Neural progenitor cell (in vitro differentiated cells): ENCODE measurements at places on chromosomes 16 and 17.

GRCh38 chr16:89748921-89749320, 27.6 kb downstream of the ZNF276 start:
- DNase-seq = no peak

DNA sequence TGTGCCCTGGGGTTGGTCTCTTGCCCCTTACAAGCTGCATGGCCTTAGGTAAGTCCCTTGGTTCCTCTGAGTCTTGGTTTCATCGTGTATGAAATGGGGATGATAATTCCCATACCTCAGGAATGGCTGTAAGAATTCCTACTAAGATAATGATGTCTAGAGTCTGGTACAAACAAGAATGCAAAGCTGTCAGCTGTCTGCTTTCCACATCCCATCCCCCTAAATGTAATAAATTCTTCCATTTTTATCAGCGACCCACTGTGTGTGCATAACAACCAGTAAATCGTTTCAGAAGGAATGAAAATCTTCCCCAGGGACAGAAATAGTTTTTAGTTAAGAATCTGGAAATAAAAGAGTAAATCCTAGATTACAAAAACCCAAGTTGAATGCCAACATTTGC, 95.4 kb downstream of the CPPED1 start:
- no peak for DNase-seq

DNA sequence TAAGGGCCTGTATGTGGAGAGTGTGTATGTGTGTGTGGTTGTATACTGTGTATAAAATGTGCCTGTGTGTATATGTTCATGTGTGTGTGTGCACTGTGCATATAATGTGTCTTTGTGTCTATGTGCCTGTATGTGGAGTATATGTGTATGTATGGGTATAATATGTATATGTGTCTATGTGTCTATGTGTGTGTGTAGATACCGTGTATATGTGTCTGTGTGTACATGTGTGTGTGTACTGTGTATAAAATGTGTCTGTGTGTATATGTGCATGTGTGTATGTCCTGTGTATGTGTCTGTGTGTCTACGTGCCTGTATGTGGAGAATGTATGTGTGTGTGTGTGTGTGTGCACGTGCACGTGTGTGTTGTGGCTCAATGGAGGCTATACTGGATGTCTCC, 200.4 kb upstream of the ZFHX3 start:
- DNase-seq = no peak

GRCh38 chr16:87253536-87253935, 63.7 kb downstream of the C16orf95 start:
- no peak for DNase-seq

DNA sequence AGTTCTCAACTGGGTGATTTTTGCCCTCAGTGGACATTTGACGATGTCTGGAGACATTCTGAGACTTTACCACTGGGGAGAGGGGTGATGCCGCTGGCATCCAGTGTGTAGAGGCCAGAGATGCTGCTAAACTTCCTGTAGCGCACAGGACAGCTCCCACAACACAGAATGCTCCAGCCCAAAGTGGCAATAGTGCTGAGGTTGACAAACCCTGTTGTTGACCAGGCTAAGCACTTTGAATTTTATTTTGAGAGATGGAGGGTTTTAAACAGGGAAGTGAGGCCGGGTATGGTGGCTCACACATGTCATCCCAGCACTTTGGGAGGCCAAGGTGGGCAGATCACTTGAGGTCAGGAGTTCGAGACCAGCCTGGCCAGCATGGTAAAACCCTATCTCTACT, 44.0 kb downstream of the SYT17 start:
- DNase-seq = no peak

DNA sequence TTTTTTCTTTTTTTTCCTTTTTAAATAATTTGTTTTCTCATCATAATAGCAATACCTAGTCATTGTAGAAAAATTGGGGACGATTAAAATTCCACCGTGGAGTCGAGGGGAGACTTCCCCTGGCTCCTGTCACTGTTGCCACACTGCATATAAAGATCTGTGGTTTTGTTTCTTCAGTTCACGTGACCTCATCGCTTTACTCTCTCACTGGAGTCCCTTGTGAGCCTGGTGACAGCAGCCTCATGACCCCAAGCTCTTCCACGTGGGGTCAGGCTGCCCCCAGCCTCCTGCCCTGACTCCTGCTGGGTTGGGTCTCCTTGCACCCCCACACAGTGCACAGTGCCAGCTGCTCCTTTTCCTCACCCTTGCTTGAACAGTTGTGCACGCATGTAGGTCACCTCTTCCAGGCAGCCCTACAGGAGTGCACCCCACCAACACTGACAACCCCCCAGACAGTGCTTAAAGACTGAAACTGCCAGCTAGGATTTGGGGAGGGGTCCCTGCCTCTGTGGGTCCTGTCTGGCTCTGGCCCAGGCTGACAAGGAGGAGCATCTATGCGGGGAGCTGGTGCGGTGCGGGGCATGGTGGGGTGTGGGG, 7.3 kb upstream of the METRNL start:
- no peak for DNase-seq

DNA sequence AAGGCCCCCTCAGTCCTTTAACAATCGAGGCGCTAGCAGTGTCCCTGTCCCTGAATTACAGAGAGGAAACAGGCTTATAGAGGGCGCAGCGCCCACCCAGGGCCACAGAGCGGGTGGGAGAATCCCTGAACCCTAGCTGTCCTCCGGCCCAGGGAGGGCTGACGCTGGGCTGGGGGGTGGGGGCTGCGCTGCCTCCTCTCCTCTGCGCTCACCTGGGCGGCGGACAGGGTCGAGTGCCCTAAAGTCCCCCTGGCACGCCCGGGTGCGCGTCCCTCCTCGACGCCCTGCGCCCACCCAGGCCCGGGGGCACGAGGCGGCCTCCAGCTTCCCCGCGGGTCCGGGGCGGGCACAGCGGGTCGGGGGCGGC, 200.4 kb upstream of the N4BP1 start:
- DNase-seq = peak; percentile 10

GRCh38 chr17:72470121-72470705, 349.4 kb downstream of the SOX9 start:
- DNase-seq = no peak

GRCh38 chr17:33302394-33302793, 9.3 kb upstream of the ASIC2 start:
- no peak for DNase-seq

DNA sequence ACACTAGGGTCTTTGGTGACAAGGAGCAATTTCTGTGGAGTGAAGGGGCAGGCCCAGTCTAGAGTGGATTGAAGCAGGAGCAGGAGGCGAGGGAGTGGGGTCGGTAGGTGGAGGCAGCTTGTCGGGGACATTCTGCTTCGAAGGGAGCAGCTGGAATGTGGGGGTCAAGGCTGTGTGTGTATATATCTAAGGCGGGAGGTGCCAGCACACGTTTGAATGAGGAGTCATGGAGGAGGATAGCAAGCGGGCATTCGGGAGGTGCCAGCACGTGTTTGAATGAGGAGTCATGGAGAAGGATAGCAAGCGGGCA, 17.7 kb downstream of the NT5M start:
- no peak for DNase-seq

GRCh38 chr16:2895813-2896212, 12.8 kb downstream of the FLYWCH2 start:
- DNase-seq = no peak

- no peak for DNase-seq
Observed at GRCh38 chr16:61547626-61548025, 488.6 kb downstream of the CDH8 start.

- no peak for DNase-seq
Observed at GRCh38 chr17:17675925-17676534, 5.2 kb upstream of the RAI1 start.

DNA sequence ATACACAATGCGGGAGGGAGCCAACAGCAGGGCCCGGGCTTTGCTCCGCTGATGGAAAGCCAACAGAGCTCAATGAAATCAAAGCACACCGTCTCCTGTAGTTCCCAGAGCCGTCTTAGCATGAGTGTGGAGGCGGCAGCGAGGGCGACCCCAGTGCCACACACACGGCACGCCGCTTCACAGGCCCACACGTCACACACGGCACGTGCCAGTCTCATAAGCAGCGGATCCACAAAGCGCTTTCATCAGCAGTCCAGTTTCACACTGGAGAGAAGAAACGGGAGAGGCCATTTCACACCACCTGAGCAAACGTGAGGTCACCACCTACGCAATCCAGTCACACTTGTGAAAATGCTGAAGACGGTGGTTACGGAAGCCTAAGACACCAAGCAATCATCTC, 34.8 kb downstream of the CYB5D2 start:
- no peak for DNase-seq

DNA sequence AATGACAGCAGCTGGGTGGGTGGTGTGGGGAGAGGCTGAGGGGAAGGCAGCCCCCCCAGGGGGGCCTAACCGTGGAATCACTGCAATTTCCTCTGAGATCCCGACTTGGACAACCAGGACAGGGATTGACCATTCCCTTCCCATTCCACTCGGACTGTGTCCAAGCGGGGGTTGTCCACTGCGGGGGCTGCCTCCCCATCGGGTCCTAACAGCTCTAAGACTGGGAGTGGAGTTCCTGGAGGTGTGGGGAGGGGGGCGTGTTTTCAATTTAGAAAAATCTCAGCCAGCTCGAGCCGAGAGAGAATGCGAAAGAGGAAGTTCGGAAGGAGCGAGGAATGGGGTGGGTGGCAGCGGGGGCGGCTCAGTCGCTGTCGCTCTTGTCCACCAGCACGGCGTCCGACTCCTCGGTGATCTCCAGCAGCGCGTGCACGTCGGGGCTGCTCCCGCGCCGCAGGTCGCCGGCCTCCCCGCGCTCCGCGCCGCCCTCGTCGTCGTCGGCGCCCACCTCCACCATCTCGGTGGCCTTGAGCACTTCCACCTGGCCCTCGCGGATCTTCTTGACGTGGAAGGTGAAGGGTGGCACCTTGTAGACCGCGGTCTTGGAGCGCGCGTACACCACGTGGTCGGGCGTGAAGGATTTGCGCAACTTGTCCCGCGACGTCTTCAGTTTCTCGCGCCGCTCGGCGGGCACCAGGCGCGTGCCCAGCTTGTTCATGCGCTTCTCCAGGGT, 16.2 kb upstream of the STAT3 start:
- no peak for DNase-seq

GRCh38 chr17:78892520-78892919, 10.5 kb downstream of the CEP295NL start:
- DNase-seq = no peak

- no peak for DNase-seq
Observed at GRCh38 chr16:57732714-57733113, 2.9 kb upstream of the KATNB1 start.

DNA sequence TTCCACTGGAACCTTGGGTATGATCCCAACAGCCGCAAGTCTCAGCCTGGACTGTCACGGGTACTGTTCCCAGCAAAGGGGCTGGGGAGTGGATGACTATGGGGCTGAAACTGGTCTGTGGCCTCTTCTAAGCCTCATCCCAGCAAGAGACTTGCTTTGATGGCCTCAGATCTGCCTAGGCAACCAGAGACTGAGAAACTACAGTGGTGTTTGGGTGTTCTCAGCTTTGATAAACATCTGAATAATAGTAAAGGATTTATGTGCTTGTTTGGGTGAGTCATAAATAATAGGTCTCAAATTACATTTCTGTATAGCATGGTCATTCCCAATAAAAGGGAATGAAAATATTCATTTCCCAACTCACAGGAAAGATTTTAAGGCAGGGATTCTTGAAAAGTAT, 30.2 kb upstream of the ULK2 start:
- peak; percentile 3 for DNase-seq

DNA sequence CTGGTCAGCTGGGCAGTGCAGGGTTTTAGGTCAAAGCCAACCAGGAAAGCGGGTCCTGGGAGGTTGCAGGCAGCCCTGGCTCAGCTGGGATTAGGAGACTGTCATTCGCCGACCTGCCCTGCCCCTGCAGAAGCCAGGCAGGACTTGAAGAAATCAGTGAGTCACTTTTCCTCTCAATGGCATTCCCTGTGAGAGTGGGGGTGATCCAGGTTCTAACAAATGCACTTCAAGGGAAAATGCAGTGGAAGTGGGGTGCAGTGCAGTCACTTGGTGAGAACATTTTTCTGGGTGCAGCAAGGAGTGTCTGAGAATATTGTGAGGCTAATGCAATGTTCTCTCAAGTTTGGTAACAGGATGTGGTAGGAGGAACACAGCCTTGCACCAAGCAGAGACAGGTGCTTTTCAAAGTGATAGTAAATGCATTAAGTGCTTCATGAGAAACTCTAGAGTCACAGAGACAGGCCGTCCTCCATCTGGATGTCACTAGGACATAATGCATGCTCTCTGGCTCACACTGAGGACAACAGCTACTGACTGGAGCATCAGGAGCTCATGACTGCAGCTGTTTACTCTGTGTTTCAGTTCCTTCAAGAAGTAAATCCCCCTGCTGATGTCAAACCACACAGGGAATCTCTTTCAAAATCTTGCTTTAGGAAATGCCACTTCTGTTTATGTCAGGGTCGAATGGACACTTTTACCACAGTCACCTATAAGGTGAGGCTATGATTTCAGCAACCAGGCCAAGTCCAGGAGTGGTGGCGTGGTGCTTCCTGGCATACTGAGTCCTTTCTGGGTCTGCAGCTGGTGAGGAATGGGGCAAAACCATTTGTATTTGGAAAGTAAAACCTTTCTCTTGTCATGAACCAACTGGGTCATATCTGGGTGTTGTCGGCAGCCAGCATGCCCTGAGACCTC, 16.7 kb downstream of the CDK5R1 start:
- no peak for DNase-seq

DNA sequence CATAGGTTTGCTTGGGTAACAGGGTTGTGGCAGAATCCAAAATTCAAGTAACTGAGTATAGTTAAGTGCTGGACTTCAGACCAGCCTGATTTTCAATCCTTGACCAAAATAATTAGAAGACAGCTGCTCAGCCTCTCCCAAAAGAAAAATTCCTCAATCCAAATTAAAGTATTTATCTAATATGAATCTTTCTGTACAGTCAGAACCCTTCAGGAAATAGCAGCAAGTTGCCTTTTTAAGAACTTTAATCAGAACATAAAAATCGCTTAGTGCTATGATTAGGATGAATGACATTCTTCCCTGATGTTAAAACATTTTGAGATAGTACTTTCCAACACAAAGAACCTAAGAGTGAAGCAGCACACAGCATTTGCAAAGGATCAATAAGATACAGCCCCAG, 50.2 kb downstream of the CFDP1 start:
- no peak for DNase-seq

DNA sequence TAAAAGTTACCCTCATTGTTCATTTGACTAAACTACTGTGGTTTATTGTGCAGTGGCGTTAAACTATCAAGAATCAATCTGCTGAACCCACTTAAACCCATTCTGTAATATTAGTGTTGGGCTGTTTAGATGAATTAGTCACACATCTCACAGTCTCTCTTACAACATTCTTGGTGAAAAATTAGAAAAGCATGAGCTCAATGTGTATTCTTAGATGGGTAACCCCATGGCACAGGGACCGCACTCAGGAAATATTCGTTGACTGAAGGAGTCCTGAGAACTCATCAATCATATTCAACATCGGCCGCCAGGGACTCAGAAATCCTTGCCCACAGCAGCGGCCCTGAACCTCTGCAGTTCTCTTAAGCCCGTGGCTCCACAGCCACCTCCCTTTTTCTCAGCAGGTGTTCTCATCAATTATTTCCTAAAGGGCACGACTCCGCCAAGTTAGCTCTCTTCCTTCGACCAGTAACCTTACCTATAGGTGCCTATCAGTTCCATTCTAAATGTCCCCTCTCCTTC, 155.6 kb downstream of the STX8 start:
- DNase-seq = no peak
